Dermis microvascular lymphatic vessel endothelial cell (primary cell): ENCODE measurements at places on chromosomes 12 and 14.

DNA sequence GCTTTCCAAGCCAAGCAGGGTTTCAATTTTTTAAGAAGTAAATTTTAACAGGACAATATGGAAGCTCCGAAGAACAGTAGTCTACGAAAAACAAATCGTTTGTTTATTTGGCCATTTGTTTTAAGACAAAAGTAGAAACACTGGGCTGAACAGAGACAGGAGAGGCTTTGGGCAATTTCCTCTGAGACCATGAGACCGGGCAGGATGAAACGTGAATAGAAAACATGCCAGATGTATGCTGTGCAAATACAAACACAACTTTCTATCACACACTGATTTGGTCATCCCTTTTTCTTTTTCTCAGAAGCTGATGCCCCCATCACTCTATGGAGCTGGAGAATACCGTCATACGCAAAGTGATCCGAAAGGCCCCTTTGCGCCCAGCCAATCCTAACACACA lies 1111.1 kb downstream of the BCL11B start:
- DNase-seq, result no peak

DNA sequence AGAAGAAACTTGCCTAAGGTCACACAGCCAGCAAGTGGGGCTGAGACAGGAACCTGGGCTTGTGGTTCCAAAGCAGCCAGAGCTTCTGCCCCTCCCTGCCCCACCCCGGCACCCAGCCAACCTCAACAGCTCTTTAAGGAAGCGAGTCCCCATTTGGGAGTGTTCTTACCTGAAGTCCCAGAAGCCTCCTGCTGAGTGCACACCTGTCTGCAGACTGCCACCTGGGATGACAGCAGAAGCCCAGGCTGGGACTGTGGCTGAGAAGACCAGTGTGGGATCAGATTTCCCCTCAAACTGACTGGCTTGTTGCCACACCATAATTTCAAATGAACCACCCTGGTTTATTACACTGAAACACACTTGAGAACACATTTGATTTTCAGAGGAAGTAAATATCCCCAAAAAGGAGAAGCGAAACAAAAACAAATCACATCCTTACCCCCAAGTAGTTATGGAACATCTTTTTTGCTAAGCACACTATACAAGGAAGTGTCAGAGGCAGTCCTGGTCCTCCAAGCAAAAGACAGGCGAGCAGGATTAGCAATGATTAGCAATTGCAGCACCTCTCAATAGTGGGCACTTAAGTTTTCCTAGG lies 6.3 kb upstream of the RIN3 start:
- DNase-seq, result no peak

GRCh38 chr14:24612196-24612595 lies 2.7 kb upstream of the GZMH start:
- no peak for DNase-seq

DNA sequence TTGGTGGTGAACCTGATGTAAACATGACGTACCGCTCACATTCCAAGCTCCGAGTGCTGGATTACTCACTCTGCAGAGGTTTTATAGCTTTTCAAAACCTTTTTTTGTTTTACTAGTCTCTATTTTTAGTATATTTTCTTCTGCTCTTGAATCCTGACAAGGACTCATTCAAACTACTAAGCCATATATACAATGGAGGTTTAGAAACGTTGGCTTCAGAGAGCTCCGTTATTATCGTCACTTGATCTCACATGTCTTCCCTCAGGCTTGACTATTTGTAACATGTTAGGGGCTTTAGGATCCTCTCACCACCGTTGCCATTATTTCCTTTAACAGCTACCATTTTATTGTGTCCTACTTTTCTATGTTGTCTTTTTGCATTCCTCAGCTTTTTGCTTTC lies 1321.5 kb upstream of the FLRT2 start:
- DNase-seq, result no peak

- DNase-seq, result no peak
Observed at GRCh38 chr12:88633312-88633711, 53.0 kb upstream of the KITLG start.
